ENCODE measurements at places on chromosomes 12 and 14.
A peak's percentile ranks its signal among the peaks of the same experiment; 100 is the strongest.

DNA sequence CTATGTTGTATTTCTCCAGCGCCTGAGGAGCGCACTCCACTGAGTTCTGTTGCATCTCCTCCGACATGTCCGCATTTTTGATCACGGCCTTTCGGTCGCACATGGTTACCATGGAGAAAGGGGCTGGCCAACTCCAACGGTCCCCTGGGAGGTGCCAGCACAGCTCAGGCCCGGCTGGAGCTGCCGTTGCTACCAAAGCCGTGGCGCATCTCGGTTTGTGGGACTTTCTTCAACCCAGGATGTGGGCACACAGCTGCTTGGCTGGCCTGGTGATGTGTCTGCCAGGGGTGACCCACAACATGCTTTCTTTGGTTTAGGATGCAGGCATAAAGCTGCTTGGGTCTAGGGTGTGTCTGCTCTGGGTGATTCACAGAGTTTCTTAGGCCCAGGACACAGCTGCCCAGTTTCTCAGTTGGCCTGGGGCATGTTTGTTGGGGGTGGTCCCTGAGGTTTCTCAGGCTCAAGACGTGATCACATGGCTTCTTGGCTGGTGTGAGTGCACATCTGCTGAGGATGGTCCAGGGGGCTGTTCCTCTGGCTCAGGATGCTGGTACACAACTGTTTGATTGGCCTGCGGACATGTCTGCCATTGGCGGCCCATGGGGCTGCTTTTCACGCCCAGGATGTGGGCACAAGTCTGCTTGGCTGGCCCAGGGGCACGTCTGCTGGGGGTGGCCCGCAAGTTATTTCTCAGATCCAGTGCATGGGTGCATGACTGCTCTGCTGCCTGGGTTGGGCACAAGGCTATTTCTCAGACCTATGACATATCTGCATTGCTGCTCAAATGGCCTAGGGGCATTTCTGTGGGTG, 25.9 kb upstream of the GTF2A1 start:
- no peak for DNase-seq

- peak; percentile 50 for DNase-seq
Measured at GRCh38 chr12:108320507-108321293, 18.4 kb downstream of the CMKLR1 start.

- DNase-seq = no peak
Measured at GRCh38 chr12:63841011-63841410, 3.5 kb upstream of the SRGAP1 start.

DNA sequence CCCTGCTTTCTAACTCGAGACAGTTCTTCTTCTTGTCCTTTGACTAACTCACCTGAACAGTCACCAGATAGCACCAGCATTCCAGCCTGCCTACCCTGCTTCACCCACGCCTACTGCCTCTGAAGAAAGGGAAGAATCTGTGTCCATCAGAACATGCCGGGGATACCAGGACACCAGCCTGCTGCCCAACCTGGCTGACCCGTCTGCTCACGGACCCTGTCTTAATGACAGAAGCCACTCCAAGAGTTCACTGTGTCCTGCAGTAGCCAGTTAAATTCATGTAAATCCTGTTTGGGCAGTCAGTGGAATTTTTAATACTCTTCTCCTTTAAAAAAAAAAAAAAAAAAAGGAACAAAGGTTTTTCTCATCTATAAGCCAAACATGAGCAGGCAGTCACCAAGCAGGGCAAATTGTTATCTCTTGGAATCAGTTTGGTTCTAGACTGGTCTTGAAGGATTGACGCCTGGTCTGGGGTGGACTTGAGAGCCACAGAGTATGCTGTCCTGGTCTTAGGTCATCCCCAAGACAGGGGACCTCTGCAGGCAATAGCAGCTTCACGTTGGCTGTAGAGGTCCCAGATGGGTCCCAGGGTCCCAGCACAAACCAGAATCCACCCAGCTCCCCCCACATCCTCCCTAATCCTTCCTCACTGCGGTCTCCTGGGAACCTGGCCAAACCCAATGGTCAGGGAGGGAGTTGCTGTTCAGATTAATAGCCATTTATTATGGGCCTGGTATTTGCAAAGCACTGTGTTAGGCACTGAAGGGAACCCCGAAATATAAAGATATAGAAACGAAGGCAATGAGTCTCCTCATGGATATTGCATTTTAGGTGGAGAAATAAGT, 181.1 kb upstream of the HIF1A start:
- DNase-seq = no peak

GRCh38 chr12:87311206-87311605, 718.0 kb downstream of the C12orf50 start:
- DNase-seq = no peak

DNA sequence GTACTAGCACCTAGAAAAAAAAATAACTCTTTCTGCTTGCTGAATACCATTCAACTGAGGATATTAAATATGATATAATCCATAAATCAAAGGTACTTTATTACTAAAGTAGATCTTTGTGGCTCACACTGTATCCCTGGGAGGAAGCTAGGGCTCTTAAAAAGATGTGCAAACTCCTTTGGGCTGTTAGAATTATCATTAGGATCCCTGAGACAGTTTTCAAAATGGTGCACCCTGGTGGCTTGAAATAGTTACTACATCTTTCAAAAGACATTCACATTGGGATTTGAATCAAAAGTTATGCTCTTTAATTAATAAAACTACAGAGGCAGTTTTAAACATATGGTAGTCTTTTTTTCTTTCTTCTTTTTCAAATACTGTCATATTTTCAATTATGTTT, 228.5 kb upstream of the G2E3 start:
- no peak for DNase-seq

DNA sequence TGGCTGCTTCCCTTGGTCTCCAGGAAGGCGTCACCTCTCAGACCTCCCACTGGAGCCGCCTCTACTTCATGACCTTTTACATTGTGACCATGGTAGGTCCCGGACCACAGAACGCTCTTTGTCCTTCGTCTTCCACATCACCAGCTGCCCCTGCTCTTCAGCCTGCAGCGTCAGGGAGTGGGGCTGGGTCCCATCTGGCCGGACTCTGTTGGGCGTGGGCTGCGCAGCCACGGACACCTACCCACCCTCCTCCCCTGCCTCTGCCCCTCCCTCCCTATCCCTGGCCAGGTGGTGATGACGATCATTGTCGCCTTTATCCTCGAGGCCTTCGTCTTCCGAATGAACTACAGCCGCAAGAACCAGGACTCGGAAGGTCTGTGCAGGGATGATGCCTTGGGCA, 43.3 kb downstream of the SLC8B1 start:
- DNase-seq = no peak

DNA sequence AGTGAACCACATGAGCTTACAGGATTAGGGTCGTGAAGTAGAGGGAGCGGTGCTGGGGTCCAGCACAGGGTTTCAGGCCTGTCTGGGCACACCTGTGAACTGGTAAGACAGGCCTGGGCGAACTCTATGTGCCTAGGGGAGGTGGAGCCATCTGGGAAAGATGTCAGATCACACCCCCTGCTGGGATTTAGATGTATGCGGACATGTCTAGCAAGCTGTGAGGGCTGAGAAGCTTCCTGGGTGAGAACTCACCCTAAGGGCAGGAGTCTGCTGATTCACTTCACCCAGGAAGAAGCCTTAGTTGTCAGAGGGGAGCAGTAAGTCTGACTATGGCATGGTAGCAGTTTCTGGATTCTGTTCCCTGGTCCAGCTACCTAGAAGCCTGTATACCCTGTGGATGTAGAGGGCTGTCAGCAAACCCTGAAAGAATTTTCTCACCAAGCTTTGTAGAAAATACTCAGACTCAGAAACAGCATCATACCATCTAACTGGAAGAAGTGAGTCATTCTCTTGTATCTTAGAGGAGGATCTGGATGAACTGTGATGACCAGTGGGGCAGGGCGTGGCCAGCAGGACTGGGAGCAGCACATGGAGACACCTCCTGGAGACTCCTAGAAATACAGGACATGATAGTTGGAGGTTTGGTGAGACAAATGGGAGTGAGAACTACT, 11.2 kb upstream of the PYGL start:
- peak; percentile 85 for DNase-seq

DNA sequence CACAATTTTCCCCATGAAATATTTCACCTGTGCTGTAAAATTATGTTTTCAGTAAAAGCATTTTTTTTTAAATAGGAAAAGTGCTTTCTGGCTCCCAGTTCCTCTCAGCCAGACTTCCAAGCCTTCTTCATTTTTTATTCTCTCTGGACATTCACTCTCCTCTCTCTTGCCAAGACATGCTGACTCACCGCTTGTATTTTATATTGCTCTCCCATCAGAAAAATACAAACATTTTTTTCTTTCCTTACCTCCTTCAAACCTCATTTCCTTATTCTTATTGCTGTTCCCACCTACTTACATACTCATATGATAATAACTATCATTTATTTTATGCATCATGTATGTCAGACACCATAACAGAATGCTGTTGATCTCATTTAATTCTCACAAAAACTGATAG, 37.7 kb upstream of the ZNF641 start:
- no peak for DNase-seq

DNA sequence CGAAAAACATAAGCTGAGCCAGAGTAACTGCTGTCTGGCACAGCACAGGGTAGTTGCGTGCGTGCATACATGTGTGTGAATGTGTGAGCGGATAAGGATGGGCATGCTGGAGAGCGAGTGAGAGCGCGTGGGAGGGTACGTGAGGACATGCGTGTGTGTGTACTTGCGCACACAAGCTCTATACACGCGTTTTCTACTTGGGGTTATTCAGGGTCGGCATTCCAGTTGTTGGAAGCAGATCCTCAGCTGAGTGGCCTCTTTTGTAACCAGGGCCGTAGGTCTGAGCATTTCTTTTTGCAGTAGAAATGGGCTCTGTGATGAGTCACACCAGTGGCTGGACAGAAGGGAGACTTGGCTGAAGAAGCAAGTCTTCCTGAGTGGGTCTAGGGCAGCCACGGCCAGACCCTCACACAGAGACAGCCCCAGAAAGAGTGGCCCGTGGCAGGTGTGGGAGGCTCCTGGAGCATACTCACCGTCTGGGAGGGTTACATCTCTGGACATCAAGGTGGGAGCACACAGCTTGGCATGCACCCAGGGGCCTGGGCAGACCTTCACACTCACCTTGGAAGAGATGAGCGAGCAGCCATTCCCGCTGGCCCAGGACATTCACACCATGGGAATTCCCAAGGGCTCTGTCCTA, 78.0 kb downstream of the LRRC74A start:
- no peak for DNase-seq

DNA sequence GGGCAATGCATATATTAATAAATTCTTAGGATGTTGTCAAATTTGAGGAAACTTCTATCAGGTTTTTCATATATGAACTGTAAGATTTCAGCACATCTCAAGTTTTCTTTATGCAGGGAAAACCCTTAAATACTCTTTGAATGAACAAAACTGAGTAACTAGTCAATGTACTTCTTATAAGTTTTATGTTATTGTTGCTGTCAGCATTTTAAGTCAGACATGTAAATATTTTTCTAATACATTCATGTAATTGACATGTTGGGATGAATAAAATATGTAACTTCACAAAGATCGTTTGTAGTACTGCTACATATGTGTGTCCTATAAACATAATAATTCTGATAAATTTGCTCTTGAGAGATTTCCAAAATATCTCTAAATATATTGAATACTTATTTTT, 109.6 kb downstream of the BMP4 start:
- no peak for DNase-seq

GRCh38 chr12:132327336-132328171, 1.8 kb downstream of the GALNT9 start:
- DNase-seq = no peak

DNA sequence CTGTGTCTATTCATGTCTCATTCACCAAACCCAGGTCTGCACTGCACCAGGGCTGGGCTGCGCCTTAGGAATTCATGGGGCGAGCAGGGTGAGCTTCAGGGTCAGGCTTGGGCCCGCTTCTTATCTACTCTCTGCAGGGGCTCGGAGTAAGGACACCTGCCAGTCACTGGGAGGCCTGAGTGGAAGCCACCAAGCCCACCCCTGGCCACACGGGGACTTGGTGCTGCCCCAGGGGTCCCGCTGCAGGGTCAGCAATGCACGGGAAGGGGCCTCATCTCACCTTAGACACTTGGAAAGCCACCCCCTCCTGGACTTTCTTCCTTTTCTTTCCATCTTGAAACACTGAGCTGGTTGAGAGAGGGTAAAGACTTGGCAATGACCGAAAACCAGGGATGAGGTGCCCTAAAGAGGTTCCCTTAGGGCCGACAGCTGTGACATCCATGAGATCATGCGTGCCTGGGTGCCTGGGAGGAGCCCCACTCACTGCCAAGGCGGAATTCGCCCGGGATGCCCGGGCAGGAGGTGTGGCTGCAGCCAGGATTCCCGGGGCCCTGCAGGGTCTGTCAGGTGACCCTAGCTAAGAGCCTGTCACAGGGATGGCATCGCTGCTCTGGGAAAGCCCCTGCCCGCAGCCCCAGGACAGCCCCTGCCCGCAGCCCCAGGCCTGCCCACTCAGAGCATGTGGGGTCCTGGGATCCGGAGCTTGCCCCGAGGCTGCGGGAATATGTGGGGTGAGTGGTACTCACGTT, 45.5 kb upstream of the EML1 start:
- DNase-seq = no peak

GRCh38 chr12:108640802-108641445, 7.2 kb upstream of the SELPLG start:
- peak; percentile 26 for DNase-seq

DNA sequence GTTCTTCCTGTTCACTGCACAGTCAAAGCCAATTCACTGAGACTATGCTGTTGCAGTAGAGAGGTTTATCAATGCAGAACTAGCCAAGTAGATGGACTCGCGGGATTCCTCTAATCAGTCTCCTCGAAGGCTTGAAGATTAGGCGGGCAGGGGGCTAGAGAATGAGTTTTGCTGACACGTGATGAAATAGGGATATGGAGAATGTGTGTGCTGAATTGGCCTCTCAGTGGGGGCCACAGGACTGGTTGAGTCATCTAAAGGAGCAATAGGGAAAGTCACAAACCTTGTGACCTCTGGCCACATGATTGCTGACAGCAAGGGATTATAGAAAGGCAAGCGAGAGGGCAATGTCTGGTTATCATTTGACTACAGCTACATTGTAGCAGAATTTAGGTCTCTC, 12.7 kb downstream of the MIPOL1 start:
- no peak for DNase-seq

DNA sequence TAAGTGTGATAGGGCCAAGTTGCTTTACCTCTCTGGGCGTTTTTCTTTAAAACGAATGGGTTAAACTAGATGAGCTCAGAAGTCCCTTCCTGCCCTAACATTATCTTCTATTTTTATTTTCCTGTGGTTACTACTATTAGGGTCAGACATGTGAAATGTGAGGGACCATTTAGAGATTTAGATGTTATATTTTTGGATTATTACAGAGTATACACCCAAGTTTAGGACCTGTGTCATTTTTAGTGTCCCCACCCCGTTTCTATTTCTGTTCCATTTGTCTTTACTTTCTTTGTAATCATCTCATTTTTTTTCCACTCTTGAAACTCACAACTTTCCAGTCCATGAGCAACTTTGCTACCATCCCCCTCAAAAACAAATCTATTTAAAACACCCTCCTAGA, 56.3 kb downstream of the SLC4A8 start:
- no peak for DNase-seq

- peak; percentile 27 for DNase-seq
Measured at GRCh38 chr12:112126000-112126438, 659 bp downstream of the TRAFD1 start.

GRCh38 chr12:49524660-49525324, 14.0 kb upstream of the KCNH3 start:
- no peak for DNase-seq

Measured in H9 (cell line).